ENCODE measurements at places on chromosomes 7 and 10. TPM values are rescaled to one million over a fixed set of nuclear protein-coding genes. Genes with fewer than 3 reads are reported as not detected.
A peak's percentile ranks its signal among the peaks of the same experiment; 100 is the strongest.

DNA sequence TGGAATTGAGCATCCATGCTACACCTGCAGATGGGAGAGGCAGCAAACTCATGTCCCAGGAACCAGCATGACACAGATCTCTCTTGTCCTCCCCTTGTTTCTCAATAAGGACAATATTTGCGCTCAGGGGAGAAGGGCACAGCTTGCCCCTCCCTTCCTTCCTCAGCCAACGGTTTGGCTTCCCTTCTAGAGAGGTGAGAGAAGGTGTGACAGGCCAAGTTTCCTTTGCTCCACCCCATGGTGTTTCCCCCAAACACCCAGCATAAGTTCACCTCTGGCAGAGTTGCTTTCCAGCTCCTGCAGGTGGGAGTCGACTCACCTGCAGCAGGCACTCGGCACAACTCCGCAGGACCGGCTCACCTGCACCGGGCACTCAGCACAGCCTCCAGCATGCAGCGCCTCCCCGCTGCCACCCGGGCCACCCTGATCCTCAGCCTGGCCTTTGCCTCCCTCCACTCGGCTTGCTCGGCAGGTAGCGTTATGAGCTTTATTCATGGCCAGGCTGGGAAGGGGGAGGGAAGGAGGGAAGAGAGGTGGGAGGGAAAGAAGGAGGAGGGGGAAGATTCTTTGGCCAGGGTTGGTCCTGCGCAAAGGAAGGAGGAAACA, at the start of the genes ATP6V0A4 and TMEM213:
ATP6V0A4 (minus strand) TSS at position 482 of the 606 bp plus-strand sequence. CDS start 26,949 bp downstream, outside the sequence.
TMEM213 (plus strand) TSS at position 280 of the 606 bp plus-strand sequence; CDS start at position 391, 111 bp downstream.
- no peak within 1 kb of the TSS for H3K4me3 ChIP-seq
- no peaks in the 10 kb centered on the region for H3K4me1 ChIP-seq
- no peak within 1 kb of the TSS for H3K27ac ChIP-seq

- H3K4me1 ChIP-seq: no peaks in the 10 kb centered on the region
- no peak overlapping the region for H3K4me3 ChIP-seq
- DNase-seq: no peak
- H3K27me3 ChIP-seq: no peaks in the 10 kb centered on the region
- H3K27ac ChIP-seq: no peak overlapping the region
Measured at GRCh38 chr7:42770114-42770513, 141.8 kb downstream of the C7orf25 start.

Gene PLEKHS1
- total RNA-seq: 7.6 TPM

- no peaks in the 10 kb centered on the region for H3K4me1 ChIP-seq
- no peak for DNase-seq
- no peak overlapping the region for H3K4me3 ChIP-seq
- no peaks in the 10 kb centered on the region for H3K27me3 ChIP-seq
Measured at GRCh38 chr7:55314967-55315366, 50.2 kb upstream of the LANCL2 start.

DNA sequence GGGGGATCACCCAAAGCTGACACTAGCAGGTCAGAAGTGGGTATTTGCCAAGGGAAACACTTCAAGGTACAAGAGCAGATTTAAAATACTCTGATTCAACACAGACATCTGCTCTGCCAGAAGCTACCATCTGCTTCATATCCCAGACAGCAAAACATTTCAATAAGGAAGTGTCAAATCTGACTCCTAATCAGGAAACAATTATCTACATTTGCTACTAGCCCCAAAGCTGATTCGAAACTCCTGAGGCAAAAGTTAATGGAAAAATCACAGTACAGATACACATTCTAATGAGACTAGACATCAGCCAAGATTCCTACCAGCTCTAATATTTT, 48.9 kb downstream of the PARD3 start:
- peaks cover 48% of the 10 kb centered on the region for H3K4me1 ChIP-seq
- H3K27ac ChIP-seq: no peak overlapping the region
- H3K4me3 ChIP-seq: no peak overlapping the region

DNA sequence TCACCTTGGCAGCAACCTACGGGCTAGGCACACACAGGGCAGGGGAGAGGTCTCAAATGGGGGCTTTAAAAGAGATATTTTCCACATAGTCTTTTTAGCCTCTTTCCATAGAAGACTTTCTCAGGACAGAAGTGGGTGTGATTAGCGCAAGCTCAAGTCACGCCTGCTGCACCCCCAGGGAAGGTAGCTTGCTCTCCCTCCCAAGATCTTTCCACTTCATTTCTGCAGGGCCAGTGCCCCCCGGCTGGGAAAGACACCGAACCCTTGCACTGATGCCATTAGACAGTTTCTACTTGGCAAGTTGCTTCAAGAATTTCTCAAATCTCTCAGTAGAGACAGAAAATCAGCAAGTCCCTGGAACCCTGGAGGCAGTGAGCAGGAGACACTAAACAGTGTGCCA, 19.4 kb downstream of the CHST15 start:
- no peak for DNase-seq
- H3K36me3 ChIP-seq: no peaks in the 10 kb centered on the region
- H3K4me1 ChIP-seq: no peaks in the 10 kb centered on the region
- no peak overlapping the region for H3K27ac ChIP-seq
- no peak overlapping the region for H3K4me3 ChIP-seq

Gene FKBP14
- 22.7 TPM for total RNA-seq

Gene ZDHHC6
- 12.2 TPM for total RNA-seq

GRCh38 chr7:99446096-99446495, 7.4 kb downstream of the CPSF4 start:
- no peak overlapping the region for H3K27ac ChIP-seq
- no peaks in the 10 kb centered on the region for H3K4me1 ChIP-seq
- H3K27me3 ChIP-seq: no peaks in the 10 kb centered on the region
- no peak for DNase-seq

DNA sequence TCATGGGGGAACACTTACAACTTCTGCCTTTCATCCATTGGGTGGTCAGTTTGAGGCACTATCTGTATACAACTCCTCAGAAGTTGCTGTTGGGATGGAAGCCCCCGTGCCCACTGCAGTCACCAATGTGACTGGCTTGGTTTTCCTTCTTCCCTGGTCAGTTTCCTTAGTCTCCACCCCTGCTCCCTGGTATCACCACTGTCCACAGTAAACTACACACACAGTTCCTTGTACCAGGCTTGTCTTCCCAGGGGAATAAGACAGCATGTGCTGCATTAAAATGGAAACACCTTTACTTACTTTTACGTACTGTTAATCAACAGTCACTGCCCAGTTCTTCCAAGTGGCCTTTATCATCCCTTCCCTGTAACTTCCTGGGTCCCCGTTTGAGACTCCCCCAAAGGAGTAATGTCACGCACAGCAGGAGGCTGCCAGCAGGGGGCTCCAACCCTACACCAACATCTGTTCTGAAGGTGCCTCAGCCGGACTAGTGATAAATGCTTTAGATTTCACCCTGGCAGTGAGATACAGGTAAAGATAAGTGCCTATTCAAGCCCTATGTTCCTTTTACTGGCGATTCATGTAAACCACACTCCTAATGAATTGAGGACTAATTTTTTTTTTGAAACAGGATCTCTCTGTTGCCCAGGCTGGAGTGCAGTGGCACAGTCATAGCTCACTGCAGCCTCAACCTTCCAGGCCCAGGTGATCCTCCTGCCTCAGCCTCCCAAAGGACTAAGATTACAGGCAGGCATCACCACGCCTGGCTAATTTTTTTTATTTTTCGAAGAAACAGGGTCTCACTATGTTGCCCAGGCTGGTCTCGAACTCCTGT, 45.3 kb upstream of the PIK3AP1 start:
- no peaks in the 10 kb centered on the region for H3K36me3 ChIP-seq
- no peak overlapping the region for H3K27ac ChIP-seq
- H3K27me3 ChIP-seq: no peaks in the 10 kb centered on the region
- peak; percentile 70 for DNase-seq
- no peak overlapping the region for H3K4me3 ChIP-seq

GRCh38 chr10:51230887-51231585, 156.7 kb downstream of the PRKG1 start:
- no peak overlapping the region for H3K27ac ChIP-seq
- H3K27me3 ChIP-seq: no peaks in the 10 kb centered on the region
- no peak for DNase-seq
- no peaks in the 10 kb centered on the region for H3K36me3 ChIP-seq
- no peak overlapping the region for H3K4me3 ChIP-seq
- H3K4me1 ChIP-seq: no peaks in the 10 kb centered on the region

Gene PKD2L1
- not detected for total RNA-seq

- no peaks in the 10 kb centered on the region for H3K36me3 ChIP-seq
- no peaks in the 10 kb centered on the region for H3K27me3 ChIP-seq
- H3K4me1 ChIP-seq: no peaks in the 10 kb centered on the region
- H3K4me3 ChIP-seq: no peak overlapping the region
- no peak overlapping the region for H3K27ac ChIP-seq
- DNase-seq: no peak
Measured at GRCh38 chr10:51144161-51144781, 70.0 kb downstream of the PRKG1 start.

GRCh38 chr7:78315119-78315518, 516.5 kb downstream of the PHTF2 start:
- DNase-seq: no peak
- H3K27ac ChIP-seq: no peak overlapping the region
- H3K4me3 ChIP-seq: no peak overlapping the region
- no peaks in the 10 kb centered on the region for H3K36me3 ChIP-seq
- no peaks in the 10 kb centered on the region for H3K27me3 ChIP-seq

DNA sequence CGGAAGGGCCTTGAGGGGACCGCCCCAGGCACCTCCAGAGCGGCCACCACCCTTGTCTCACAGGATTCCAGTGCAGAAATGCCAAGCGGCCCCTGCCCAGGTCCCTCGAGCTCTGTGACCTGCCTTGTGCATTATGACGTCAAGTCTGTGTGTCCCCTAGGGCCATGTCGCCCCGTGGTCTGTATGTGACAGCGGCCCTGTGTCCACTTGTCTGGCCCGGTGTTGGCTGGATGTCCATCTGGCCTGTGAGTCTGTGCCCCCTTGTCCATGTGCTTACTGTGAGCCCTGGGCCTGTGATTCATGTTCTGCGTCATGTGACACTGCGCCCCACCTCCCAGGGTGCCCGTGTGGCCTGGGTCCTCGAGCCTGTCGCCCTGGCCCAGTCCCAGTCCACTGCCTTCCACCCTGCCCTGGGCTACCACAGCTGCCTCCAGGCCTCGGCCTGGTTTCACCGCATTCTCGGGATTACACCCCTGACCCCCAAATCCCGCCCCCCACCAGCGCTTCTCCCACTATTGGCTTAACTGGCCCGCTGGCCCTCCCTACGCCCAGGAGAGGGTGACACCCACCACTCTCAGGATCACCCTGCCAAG, 66.6 kb upstream of the ZNF722 start:
- H3K27me3 ChIP-seq: no peaks in the 10 kb centered on the region
- no peaks in the 10 kb centered on the region for H3K36me3 ChIP-seq
- no peak overlapping the region for H3K4me3 ChIP-seq
- peaks cover 5% of the 10 kb centered on the region for H3K4me1 ChIP-seq
- no peak overlapping the region for H3K27ac ChIP-seq

Gene CD36
- total RNA-seq: 120 TPM

DNA sequence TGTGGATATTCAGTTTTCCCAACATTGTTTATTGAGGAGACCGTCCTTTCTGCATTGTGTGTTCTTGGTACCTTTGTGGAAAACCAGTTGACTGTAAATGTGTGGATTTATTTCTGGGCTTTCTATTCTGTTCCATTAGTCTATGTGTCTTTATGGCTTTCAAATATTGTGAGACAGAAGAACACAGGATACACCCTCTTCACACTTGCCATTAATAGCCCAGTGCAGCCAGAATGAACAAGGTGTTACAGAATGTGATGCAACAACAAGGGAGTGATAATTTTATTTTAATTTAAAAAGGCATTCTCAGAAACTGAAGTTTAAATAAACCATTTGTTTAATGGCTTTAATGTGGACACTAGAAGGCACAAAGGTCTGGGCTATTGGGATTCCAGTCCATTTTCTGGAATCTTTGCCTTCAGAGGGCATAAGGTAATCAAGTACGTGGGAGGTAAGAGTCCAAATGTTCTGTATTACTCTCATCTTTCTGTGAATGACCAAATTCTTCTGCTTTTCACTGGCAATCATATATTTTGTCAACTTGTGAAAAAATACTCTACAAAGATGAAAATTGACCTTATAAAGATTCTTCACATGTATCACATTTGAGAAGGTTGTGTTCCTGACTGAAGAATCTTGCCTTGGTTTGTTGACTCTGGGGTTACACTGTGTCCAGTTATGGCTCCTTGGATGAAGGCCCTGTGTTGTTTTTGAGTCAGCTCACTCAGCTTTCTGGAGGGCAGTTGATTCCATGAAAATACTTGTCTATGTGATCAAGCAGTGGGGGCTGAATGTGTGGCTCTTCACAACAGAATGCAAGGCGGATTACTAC, 962.7 kb downstream of the LRMDA start:
- peaks cover 14% of the 10 kb centered on the region for H3K4me1 ChIP-seq
- no peak for DNase-seq
- H3K27ac ChIP-seq: no peak overlapping the region
- H3K4me3 ChIP-seq: no peak overlapping the region
- no peaks in the 10 kb centered on the region for H3K27me3 ChIP-seq

DNA sequence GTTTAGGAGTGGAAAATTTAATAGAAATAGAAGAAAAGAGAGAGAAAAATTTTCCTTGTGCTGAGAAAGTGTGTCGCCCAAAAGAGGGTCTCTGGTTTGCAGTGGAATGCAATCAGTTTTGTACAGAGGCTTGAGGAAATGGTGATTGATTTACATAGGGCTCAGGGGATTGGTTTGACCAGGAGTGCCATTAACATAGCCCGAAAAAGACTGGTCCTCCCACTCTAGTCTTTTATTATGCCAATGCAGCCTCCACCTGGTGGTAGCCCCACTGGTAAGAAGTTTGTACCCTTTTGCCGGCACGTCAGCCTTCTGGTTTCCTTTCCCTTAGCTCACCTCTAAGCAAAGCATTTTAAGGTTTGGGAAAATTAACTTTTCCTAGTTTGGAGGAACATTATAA, 885.3 kb downstream of the XPNPEP1 start:
- H3K27me3 ChIP-seq: no peaks in the 10 kb centered on the region
- H3K27ac ChIP-seq: no peak overlapping the region
- no peaks in the 10 kb centered on the region for H3K4me1 ChIP-seq
- no peak for DNase-seq

GRCh38 chr10:8350250-8350967, 295.9 kb downstream of the GATA3 start:
- no peak overlapping the region for H3K27ac ChIP-seq
- no peak for DNase-seq
- H3K4me1 ChIP-seq: no peaks in the 10 kb centered on the region
- no peaks in the 10 kb centered on the region for H3K27me3 ChIP-seq
- no peaks in the 10 kb centered on the region for H3K36me3 ChIP-seq

DNA sequence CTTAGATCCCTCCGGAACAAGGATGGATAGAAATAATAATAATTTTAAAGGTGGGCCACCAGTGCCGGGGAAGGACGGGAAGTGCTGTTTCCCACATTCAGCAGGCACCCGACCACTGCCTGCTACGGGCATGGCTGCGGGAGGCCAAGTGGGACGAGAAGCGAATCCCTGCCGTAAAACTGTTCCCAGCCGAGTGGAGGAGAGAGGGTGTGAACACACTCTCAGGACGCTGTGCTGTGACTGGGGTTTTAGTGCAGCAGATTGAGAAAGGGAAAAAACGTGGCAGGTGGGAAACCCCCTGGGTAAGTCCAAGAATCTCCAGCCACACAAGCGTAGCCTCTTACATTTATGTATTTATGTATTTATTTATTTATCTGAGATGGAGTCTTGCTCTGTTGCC, 158.8 kb downstream of the DNAJB6 start:
- H3K27ac ChIP-seq: no peak overlapping the region
- H3K4me3 ChIP-seq: no peak overlapping the region
- no peaks in the 10 kb centered on the region for H3K27me3 ChIP-seq
- H3K36me3 ChIP-seq: no peaks in the 10 kb centered on the region
- no peak for DNase-seq

- no peak overlapping the region for H3K4me3 ChIP-seq
- no peak for DNase-seq
- no peak overlapping the region for H3K27ac ChIP-seq
- H3K4me1 ChIP-seq: no peaks in the 10 kb centered on the region
- H3K27me3 ChIP-seq: no peaks in the 10 kb centered on the region
Measured at GRCh38 chr7:129008645-129009414, 46.1 kb downstream of the TNPO3 start.
